ENCODE measurements at places on chromosomes 5 and 9. TPM values are rescaled to one million over a fixed set of nuclear protein-coding genes. Genes with fewer than 3 reads are reported as not detected.

PCDHB10 gene
- polyA plus RNA-seq, result 3.0 TPM

FGD3 gene
- 5.6 TPM for polyA plus RNA-seq

DNA sequence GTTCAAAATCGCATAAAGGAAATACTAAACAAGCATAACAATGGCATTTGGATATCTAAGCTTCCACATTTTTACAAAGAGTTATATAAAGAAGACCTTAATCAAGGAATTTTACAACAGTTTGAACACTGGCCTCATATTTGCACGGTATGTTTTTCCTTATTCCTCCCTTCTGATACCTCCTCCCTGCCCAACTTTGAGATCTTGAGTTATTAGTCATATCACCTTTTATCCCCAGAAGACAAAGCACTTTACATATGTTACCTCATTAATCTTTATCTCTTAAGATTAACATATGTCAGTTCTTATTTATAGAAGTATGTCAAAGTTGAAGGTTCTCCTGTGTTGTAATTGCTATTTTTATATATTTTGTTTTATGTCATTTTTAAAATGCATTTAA lies 29.8 kb downstream of the TDRD7 start:
- no peak for DNase-seq

GRCh38 chr5:180563994-180564393 lies 27.3 kb downstream of the SCGB3A1 start:
- DNase-seq, result no peak

DNA sequence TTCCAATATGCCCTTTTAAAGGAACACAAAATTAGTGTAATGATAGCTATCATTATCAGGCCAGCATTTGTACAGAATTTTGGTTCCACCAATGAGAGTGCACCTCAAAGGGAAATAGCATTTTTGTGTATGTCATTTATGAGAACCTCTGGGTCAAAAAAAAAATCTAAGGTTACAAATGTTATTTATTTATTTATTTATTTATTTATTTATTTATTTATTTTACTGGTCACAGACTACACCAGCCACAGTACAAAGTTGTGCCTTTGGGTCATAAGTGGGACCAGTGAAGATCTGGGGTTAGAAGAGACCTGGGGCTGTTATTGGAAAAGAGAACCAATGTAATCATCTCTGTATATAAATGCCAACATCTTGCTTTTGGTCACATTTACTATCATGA lies 523.9 kb downstream of the CETN3 start:
- no peak for DNase-seq

CCNI2 gene
- 0.40 TPM for polyA plus RNA-seq

GRCh38 chr5:138635708-138636107 lies 60.5 kb upstream of the HSPA9 start:
- DNase-seq, result no peak

DNA sequence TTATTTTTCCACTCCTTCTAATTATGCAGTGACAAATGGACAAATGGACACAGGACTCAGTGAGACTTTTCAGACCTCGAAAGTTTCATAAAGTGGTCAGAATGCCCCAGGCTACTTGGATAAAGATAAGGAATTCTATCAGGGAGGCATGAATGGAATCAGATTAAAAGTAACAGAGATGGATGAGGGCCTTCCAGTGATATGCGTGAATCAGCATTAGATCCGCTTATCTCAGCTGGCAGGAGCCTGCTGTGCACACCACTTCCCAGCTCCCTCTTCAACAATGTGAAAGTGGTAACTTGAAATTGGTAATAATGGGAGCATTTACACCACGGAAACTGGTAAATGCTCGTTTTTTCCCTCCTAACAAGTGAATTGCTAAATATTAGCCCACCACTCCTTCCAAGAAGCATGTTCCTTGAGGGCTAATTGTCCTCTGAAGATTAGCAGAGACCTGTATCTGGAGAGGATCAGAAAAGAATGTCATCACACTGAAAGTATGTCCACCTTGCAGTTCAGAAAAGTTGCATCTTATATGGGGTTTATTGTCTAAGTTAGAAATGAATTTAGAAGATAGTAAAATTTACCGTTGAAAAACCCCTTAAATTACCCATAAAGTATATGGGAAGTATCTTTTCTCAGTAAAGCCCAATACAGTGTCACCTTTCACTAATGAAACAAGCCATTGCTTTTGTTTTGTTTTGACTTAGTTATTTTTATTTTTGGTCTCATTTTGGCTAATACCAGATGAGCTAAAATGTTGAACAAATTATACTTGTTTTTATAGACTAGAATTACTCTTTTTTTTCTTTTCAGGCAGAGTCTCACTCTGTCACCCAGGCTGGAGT lies 125.3 kb downstream of the DPYSL3 start:
- DNase-seq, result no peak

DNA sequence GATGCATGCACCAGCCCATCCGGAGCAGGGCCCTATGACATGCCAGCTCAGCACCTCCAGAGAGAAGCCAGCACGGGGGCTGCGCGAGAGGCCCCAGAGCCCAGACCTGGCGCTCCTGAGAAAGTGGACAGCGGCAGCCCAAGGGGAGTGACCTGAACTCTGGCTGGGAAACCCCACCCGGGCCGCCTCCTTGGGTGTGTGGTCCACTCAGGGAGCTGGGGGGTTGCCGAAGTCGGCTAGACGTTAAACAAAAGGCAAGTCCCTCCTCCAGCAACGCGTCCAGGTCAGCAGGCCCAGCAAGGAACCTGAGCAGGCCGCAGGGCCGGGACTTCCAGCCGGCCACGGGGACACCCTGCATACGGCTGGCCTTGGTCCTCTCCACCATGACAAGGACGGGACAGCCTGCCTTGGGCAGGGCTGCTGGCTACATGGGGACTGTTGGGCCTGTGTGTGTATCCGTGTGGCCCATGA lies 35.7 kb downstream of the NACC2 start:
- no peak for DNase-seq
